CD4-positive, alpha-beta T cell treated with Interleukin-21 for 1 hour (primary cell): ENCODE measurements at places on chromosomes 12 and 14.

DNA sequence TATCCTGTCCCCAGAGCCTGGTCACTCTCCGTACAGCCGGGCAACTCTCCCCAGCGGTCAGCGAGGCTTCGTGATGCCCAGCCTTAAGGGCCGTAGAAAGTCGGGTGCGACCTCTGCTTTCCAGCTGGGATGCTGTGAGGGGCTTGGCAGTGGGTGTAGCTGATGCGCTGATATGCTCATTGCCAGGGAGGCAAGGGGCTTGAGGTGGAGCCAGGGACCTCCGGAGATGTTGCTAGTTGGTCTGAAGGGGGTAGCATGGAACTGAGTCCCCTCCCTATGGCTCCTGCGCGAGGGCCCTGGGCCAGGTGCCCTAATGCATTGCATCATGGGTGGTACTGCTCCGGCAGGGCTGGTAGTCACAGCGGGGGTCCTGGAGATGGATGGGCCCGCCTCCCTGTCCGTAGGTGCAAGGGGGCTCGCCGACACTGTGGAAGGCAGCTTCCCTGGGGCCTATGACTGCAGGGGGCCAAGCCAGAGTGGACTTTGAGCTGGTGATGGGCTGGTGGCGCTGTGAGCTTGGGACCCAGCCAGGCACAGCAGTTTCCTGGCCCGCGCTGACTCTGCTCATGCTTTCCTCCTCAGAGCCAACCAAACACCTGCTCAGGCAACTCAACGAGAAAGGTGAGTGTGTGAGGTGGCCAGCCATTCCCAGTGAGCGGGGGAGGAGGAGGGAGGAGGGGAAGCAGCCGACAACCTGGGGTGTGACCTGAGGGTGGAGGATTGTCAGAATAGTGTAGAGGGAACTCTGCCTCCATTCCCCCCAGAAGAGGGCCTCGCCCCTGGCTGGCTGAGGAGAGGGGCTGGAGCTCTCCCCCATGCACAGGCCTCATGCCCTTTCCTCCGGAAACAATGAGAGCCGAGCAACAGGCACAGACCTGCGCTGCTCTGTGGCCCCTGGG is 32.3 kb downstream of the PLEKHG3 start:
- no peak for DNase-seq

DNA sequence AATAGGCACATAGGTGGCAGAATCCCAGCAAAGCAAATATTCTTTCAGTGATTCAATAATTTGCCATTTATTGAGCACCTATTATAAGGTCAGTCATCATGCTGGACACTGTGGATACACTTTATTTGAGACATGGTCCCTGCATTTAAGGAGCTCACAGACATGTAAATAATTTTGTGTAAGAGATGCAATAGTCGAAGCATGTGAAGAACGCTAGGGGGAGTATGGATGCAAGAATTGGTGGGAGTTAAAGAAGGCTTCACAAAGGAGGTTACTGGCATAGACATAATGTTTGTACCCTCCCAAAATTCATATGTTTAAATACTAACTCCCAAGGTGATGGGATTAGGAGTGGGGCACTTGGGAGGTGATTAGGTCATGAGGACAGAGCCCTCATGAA is 260.6 kb upstream of the GARIN6 start:
- DNase-seq = no peak

DNA sequence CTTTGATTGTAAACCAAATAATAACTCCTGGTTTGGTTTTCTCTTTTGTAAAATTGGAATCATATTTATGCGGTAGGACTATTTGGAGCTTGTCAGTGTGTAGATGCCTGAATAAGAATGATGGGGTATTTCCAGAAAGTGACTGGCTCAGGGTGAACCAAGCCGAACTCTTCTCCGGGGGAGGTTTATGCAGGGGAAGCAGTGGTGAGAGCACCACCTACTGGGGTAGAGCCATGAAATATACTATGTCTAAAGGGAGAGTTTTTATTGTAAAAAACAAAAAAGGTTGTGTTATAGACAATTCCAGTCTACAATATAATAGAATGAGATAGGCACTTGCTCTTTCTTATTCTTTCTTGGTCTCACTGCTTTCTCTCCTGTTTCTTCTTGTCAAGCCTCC is 222.9 kb upstream of the SLC16A7 start:
- DNase-seq = no peak

DNA sequence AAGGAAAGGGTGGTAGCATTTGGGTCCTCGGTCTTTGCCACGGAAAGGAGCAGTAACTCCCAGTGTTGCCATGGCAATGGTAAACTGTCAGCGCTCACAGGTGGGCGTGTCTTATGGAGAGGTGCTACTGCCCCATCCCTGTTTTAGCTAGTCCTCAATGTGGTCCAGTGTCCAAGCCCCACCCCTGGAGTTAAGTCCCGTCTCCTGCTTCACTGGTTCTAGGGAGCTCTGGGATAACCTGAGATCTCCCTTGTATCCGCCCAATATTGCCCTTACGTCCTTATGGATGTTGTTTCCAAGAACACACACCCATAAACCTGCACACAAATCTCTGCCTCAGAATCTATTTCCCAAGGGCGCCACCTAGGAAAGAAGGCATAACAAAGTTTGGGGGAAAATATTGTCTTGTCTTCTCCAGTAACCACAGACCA is 64.2 kb downstream of the SPRING1 start:
- DNase-seq = no peak

- DNase-seq = no peak
Observed at GRCh38 chr12:91986084-91986483, 159.6 kb downstream of the BTG1 start.

DNA sequence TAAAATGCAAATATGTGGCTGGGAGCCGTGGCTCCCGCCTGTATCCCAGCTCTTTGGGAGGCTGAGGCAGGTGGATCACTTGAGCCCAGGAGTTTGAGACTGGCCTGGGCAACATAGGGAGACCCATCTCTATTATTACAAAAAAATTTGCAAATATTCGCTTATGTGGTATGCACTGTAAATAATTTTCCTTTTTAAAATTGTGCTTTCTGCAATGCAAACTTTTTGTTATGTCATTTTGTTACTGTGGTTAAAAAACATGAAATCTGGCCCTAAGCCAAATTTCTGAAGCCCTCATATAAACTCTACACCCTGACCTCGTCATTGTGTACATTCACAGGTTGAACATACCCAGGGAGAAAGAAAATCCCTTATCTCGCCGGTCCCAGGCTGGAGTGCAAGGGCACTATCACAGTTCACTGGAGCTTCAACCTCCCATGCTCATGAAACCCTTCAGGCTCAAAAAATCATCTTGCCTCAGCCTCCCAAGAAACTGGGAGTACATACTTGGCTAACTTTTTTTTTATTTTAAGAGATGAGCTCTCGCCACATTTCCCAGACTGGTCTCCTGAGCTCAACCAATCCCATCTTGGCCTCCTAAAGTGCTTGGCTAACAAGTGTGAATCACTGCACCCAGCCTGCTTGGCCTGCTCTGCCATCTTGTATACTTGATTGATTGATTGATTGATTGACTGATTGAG is 24.7 kb downstream of the TRAPPC6B start:
- no peak for DNase-seq

- DNase-seq = no peak
Observed at GRCh38 chr14:93958567-93959238, 17.7 kb downstream of the ASB2 start.

- DNase-seq = no peak
Observed at GRCh38 chr12:97380440-97380839, 82.2 kb upstream of the RMST start.

DNA sequence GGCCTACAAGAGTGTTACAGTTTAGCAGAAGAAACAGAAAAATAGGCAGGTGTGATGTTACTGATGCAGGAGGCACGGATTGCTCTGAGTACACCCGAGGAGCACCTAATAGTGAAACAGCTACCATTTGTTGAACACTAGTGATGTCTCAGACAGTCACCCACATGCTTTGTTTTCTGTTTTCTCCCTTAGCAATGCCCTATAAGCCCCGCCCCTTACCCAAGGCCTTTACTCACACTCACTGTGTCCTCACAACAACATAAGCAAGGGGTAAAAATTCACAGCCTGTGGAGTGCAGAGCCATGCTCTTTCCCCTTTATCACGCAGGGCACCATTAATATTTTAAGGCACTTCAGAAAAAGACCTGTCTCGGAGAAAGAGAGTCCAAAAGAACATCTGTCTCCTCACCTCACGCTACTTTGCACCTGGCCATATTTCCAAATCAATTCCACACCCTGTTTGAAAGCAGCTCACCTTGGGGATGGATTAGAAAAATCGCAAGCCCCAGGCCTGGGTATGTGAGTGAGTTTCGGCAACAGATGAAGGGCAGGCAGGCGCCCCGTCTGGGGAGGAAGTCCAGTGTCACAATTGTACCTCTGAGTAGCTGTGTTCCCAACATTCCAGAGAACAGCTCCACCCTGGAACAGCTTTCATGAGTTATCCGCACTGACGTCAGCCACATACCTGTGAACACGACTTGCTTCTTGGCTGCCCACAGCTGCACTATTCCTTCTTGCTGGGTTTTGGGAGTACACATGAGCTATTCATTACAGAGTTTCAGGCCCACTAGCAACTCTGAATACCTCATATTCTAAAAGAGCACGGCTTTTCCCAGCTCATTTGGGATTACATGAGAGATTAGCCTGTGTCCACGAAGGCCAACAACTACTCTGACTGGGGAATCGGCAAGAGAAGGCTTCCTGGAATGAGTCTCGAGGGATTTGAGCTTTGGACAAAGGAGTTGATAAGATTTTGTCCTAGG is 26.0 kb downstream of the MAPK1IP1L start:
- peak; percentile 29 for DNase-seq

GRCh38 chr12:131929581-131930456 is 743 bp downstream of the PUS1 start:
- peak; percentile 31 for DNase-seq

DNA sequence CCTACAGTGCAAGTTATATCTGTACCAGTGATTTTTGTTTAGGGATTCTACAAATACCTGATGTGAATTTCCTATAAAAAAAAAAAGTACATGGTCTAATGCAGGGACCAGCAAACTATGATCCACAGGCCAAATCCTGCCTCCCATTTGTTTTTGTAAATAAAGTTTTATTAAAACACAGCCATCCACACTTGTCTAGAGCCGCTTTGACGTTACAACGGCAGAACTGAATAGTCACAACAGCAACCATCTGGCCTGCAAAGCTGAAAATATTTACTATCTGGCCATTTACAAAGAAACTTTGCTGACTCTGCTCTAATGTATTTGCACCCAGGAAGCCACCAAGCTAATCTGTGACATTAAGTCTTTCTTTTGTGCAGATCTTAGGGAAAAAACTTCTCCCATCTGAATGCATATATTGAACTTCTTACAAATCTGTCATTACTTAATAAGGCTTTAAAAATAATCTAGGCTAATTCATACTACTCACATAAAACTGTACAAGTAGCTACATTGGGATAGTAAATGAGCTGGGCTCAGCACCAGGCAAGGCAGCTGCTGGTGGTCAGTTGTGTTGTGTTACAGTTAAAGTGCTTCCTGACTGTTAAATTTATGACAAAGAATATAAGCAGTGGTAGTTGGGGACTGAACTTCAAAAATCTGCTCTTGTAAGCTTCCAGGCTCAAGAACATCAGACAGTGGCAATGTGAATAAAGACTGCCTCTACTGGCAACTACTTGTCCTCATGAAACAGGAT is 303.3 kb downstream of the MED13L start:
- no peak for DNase-seq

DNA sequence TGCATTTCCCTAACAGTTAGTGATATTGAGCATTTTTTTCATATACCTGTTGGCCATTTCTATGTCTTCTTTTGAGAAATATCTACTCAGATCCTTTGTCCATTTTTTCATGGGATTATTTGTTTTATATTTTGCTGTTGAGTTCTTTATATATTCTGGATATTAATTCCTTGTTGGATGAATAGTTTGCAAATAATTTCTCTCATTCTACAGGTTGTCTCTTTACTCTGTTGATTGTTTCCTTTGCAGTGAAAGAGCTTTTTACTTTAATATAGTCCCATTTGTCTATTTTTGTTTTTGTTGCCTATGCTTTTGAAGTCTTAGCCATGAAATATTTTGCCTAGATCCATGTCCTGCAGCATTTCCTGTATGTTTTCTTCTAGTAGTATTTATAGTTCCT is 11.5 kb upstream of the SLC4A8 start:
- no peak for DNase-seq

DNA sequence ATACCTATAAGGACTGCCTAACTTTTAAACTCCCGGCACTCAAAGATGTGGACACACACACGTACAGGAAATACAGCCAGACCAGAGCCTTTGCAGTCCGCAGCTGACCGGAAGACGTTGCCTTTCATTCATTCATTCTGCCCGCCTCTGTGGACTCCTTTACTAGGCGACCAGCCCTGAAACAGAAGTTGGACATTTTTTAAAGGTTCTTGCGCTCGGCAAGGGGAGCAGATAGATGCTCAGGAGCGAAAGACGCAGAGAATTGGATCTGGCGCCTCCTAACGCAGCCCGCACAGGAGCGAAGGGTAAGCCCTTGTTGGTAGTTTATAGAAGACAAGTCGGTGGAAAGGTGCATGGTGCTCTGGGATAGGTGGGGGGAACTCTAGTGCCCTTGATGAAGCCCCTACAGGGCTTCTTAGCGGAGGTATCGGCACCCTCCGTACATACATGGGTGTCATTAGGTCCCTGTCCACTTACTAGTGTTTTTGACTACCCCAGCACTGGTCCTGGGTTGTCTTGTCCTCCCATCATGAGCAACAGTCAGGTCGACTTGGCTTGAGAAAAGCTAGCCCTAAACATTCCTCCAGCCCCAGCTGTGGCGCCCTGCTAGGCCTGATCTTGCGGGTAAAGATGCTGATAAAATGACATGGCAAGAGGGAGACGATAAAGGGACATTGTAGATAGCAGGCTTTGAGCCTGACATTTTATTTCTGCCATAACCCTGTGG is at the start of gene KDM2B:
Gene KDM2B, minus strand, starts transcription at position 65 of the 727 bp plus-strand sequence. CDS start 112 bp downstream, outside the sequence.
- DNase-seq = peak; percentile 34

DNA sequence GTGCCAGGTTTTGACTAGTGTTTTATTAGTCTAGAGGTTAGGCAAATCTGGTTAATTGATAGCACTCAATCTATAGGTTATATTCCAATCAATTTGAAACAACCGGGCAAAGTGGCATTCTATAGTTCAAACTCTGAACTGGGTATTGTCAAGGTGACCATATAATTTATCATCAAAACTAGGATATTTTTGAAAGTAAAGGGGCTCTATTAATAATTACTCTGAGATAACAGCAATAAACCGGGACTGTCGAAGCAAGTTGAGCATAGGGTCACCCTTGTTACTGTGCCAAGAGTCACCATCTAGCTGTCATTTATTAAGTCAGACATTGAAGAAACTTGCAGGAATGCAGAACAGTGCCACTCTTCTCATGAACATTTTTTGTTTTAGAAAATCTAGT is 321.2 kb downstream of the RAD51B start:
- no peak for DNase-seq

DNA sequence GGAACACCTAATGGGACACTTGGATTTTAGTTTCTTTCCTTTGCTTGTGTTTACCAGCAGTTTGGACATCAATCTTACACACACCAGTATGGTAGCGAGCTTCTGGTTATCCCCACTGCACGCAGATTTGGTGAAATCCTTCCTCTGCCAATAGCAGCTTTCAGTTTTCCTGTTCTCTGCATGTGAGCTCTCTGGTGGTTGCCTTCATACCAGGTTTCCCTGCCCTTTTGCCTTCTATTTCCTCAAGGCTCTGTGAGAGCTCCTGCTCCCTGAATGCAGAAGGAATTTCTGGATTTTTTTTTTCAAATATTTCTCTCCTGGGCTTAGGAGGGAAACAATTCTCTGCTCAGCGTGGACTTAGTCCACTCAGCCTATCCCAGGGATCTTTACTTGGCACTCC is 93.0 kb upstream of the CCDC91 start:
- no peak for DNase-seq
